Activated T-cell treated with anti-CD3 and anti-CD28 coated beads, Interleukin-2, amount 50 U/mL, for 72 hours (primary cell): ENCODE measurements at places on chromosomes 6 and 20. TPM values are rescaled to one million over a fixed set of nuclear protein-coding genes. Genes with fewer than 3 reads are reported as not detected.

SOBP gene
- total RNA-seq, result 0.91 TPM

HSPA12B gene
- total RNA-seq, result not detected

SMOC2 gene
- not detected for total RNA-seq

ARID1B gene
- 62.9 TPM for total RNA-seq

SOX4 gene
- 3.5 TPM for total RNA-seq

SLC52A3 gene
- not detected for total RNA-seq

TMEM244 gene
- not detected for total RNA-seq

ENPP5 gene
- 0.16 TPM for total RNA-seq

SLPI gene
- total RNA-seq, result not detected

YTHDF1 gene
- total RNA-seq, result 39.1 TPM

NKX2-2 gene
- total RNA-seq, result not detected

DEF6 gene
- 127 TPM for total RNA-seq

RHAG gene
- total RNA-seq, result not detected

- no peak overlapping the region for H3K27ac ChIP-seq
- no peak overlapping the region for H3K4me3 ChIP-seq
- H3K36me3 ChIP-seq, result no peaks in the 10 kb centered on the region
- no peaks in the 10 kb centered on the region for H3K4me1 ChIP-seq
- no peak for DNase-seq
- H3K27me3 ChIP-seq, result no peaks in the 10 kb centered on the region
Observed at GRCh38 chr6:101722991-101723579, 329.6 kb downstream of the GRIK2 start.

GRCh38 chr20:41654884-41655283 is 36.7 kb upstream of the CHD6 start:
- DNase-seq, result no peak
- H3K36me3 ChIP-seq, result no peaks in the 10 kb centered on the region
- H3K27ac ChIP-seq, result no peak overlapping the region
- no peak overlapping the region for H3K4me3 ChIP-seq
- H3K27me3 ChIP-seq, result peaks cover 18% of the 10 kb centered on the region

- H3K4me1 ChIP-seq, result no peaks in the 10 kb centered on the region
- H3K27ac ChIP-seq, result no peak overlapping the region
- H3K36me3 ChIP-seq, result no peaks in the 10 kb centered on the region
- no peaks in the 10 kb centered on the region for H3K27me3 ChIP-seq
- H3K4me3 ChIP-seq, result no peak overlapping the region
Observed at GRCh38 chr20:7722564-7722963, 217.7 kb downstream of the HAO1 start.

GRCh38 chr6:133809406-133809805 is 79.5 kb upstream of the TCF21 start:
- no peak for DNase-seq
- H3K27me3 ChIP-seq, result peaks cover 42% of the 10 kb centered on the region
- no peak overlapping the region for H3K27ac ChIP-seq

DNA sequence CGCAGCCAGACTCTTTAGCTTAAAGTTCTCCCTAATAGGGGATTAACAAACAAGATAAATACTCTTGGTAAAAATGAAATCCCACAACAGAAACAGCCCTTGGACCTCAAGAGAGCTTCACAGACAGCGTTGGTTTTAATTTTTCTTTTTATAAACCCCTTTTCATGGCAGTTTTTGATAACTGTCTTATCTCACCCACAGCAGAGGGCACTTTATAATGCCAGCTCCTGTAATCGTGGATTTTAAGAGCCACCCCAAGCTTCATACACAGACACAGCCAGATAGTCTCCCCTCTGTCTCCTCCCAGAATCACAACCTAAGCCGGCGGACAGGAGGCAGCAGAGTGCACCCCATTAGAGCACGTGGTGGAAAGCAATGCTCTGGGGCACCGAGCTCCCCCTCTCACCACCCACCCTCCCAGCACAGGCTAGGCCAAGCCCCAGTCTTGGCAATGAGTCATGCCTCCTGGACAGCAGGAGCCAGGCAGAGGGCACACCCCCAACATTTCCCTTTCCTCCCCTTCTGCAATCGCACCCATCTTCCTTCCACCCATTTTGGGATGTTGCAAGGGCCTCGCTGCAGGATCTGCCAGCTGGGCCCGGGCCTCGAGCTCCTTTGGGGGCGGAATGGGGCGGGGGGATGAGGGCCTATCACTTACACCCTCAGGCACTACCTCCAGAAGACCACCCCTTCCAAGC is 2.4 kb downstream of the JAG1 start:
- no peaks in the 10 kb centered on the region for H3K36me3 ChIP-seq

GRCh38 chr20:57698116-57698866 is 11.5 kb downstream of the PMEPA1 start:
- peaks cover 49% of the 10 kb centered on the region for H3K4me1 ChIP-seq
- H3K36me3 ChIP-seq, result no peaks in the 10 kb centered on the region
- peak; percentile 88 for DNase-seq
- peak overlapping the region; percentile 68 for H3K27ac ChIP-seq
- peaks cover 5% of the 10 kb centered on the region for H3K27me3 ChIP-seq

- H3K36me3 ChIP-seq, result peaks cover 5% of the 10 kb centered on the region
- H3K27me3 ChIP-seq, result no peaks in the 10 kb centered on the region
- no peak for DNase-seq
- H3K4me3 ChIP-seq, result no peak overlapping the region
Observed at GRCh38 chr6:119285908-119286625, 63.5 kb downstream of the MAN1A1 start.

DNA sequence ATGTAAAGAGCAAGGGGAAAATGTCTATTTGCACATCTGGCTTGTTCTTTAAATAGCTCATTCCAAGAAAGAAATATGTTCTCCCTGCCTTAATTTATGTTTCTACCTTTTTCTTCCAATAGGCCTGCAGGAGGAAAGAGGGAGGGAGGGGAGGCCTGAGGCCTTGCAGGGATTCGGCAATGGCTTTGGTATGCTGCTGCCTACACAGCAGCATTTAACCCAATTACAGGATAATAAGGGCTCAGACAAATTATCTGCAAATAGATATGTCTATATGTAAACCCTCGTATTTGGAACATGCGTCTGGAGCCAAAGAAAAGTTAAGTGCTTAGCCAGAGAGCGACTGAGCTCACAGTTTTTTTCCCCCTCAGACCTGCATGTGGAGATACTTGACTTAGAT is 277.2 kb downstream of the CDC5L start:
- no peak overlapping the region for H3K4me3 ChIP-seq
- no peaks in the 10 kb centered on the region for H3K27me3 ChIP-seq
- peaks cover 8% of the 10 kb centered on the region for H3K4me1 ChIP-seq
- H3K36me3 ChIP-seq, result no peaks in the 10 kb centered on the region
- no peak for DNase-seq

- peaks cover 51% of the 10 kb centered on the region for H3K4me1 ChIP-seq
- H3K27ac ChIP-seq, result no peak overlapping the region
- no peak for DNase-seq
- peaks cover 6% of the 10 kb centered on the region for H3K36me3 ChIP-seq
Observed at GRCh38 chr20:41567615-41568014, 50.6 kb downstream of the CHD6 start.

GRCh38 chr6:109118871-109119354 is 23.6 kb downstream of the CEP57L1 start:
- H3K4me3 ChIP-seq, result no peak overlapping the region
- DNase-seq, result no peak
- no peaks in the 10 kb centered on the region for H3K36me3 ChIP-seq
- no peaks in the 10 kb centered on the region for H3K27me3 ChIP-seq
- H3K27ac ChIP-seq, result no peak overlapping the region

GRCh38 chr6:158573542-158573931 is 13.6 kb downstream of the TMEM181 start:
- no peak for DNase-seq
- no peak overlapping the region for H3K4me3 ChIP-seq
- no peak overlapping the region for H3K27ac ChIP-seq
- peaks cover 4% of the 10 kb centered on the region for H3K36me3 ChIP-seq

GRCh38 chr6:85456782-85457181 is 6.9 kb downstream of the NT5E start:
- H3K4me1 ChIP-seq, result peaks cover 95% of the 10 kb centered on the region
- no peak overlapping the region for H3K27ac ChIP-seq
- no peak for DNase-seq

DNA sequence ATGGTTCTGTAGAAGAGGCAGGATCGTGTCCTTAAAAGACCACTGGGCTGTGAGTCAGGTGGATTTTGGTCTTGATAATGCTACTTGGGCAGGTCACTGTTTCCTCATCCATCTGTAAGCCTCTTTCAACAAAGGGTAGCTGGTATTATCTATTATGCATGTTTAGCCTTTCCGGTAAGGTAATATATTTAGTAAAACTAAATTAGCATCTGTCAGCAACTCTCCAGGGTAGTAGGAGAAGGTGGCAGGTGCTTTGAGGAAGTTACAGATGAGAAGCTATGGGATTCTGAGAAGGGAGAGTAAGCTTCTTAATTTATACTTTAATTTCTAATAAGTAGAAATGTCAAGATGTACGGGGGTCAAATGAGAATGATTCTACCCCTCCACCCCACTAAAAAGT is 86.9 kb upstream of the TGM3 start:
- H3K27me3 ChIP-seq, result no peaks in the 10 kb centered on the region
- no peak for DNase-seq
- no peak overlapping the region for H3K4me3 ChIP-seq
- no peak overlapping the region for H3K27ac ChIP-seq
- H3K36me3 ChIP-seq, result no peaks in the 10 kb centered on the region

- no peaks in the 10 kb centered on the region for H3K36me3 ChIP-seq
- no peak for DNase-seq
- H3K27ac ChIP-seq, result no peak overlapping the region
- no peaks in the 10 kb centered on the region for H3K4me1 ChIP-seq
- H3K4me3 ChIP-seq, result no peak overlapping the region
Observed at GRCh38 chr20:14561741-14562221, 224.4 kb upstream of the FLRT3 start.

DNA sequence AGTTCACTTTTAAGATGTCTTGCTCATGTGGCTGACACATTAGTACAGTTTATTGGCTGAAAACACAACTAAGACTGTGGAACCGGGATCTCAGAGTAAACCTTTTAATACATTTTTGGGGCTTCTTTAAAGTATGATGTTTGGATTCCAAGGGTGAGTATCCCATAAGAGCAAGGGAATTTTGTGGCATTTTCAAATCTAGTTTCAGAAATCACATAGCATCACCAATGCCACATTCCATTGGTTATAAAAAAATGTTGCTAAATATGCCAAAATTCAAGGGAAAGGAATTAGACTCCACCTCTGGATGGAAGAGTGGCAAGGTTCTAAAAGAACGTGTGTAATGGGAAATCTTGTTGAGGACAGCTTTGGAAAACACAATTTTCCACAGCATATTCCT is 338.6 kb downstream of the COL12A1 start:
- H3K4me1 ChIP-seq, result no peaks in the 10 kb centered on the region
- no peak for DNase-seq
- no peak overlapping the region for H3K27ac ChIP-seq
- no peaks in the 10 kb centered on the region for H3K27me3 ChIP-seq

DNA sequence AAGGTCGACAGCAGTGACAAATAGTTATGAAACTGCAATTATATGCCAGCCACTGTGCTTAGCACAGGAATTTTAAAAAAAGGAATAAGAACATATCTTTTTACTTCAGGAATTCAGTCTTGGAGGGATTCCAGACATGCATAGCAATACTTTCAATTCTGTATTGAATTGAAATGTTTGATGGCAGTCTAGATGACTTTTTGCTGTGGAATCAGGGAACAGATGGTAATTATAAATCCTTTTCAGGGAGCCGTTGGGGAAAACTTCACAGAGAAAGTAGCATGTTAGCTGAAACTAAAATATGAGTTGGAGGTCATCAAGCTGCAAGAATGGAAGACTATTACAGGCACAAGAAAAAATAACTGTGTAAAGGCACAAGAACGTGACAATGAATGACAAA is 74.8 kb downstream of the IMPG1 start:
- no peaks in the 10 kb centered on the region for H3K4me1 ChIP-seq
- no peak overlapping the region for H3K4me3 ChIP-seq
- H3K27ac ChIP-seq, result no peak overlapping the region
- no peaks in the 10 kb centered on the region for H3K36me3 ChIP-seq
- no peak for DNase-seq

DNA sequence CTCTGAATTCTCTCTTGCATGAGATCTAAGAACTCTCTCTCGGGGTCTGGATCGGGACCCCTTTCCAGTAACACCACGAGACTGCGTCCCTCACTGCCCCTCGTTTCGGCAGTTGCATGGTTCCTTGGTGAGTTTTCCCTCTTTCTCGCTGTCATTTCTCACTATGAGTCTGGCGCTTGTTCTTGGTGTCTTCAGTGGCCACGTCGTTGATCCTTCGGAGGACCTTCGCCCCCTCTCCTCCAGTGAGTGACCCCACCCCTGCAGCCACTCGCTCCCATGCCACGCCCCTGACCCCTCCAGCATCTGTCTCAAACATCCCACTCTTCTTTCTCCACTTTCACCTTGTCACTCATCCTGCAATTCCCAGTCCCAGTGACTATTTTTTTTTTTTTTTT is 23.0 kb downstream of the SYNJ2 start:
- DNase-seq, result no peak
- H3K4me1 ChIP-seq, result peaks cover 80% of the 10 kb centered on the region
- H3K4me3 ChIP-seq, result no peak overlapping the region

DNA sequence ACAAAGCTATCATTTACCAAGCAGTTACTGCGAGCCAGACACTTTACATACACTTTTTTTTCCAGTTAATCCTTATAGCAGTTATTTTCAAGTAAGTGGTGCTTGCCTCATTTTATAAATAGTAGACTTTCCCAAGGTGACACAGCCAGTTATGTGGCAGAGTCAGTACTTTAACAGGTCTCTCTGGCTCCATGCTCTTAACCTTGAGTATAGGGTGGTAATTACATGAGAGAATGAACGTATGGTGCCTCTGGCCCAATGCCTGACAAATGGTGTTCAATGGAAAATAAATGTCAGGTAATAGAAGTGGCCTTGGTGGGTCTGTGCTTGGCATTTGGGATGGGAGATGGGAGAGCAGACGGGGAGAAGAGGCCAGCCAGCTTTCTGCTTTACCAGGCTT is 316.3 kb downstream of the SLC35F1 start:
- H3K27me3 ChIP-seq, result peaks cover 14% of the 10 kb centered on the region
- no peak overlapping the region for H3K4me3 ChIP-seq
- DNase-seq, result no peak
- no peaks in the 10 kb centered on the region for H3K4me1 ChIP-seq
- no peak overlapping the region for H3K27ac ChIP-seq

GRCh38 chr6:120954111-120954510 is 380.2 kb downstream of the TBC1D32 start:
- H3K4me1 ChIP-seq, result no peaks in the 10 kb centered on the region
- no peaks in the 10 kb centered on the region for H3K36me3 ChIP-seq
- no peak overlapping the region for H3K4me3 ChIP-seq
- no peaks in the 10 kb centered on the region for H3K27me3 ChIP-seq

GRCh38 chr6:48027704-48028435 is 83.1 kb downstream of the PTCHD4 start:
- peaks cover 6% of the 10 kb centered on the region for H3K27me3 ChIP-seq
- H3K27ac ChIP-seq, result no peak overlapping the region
- no peak for DNase-seq
- peaks cover 6% of the 10 kb centered on the region for H3K4me1 ChIP-seq
- H3K36me3 ChIP-seq, result no peaks in the 10 kb centered on the region

DNA sequence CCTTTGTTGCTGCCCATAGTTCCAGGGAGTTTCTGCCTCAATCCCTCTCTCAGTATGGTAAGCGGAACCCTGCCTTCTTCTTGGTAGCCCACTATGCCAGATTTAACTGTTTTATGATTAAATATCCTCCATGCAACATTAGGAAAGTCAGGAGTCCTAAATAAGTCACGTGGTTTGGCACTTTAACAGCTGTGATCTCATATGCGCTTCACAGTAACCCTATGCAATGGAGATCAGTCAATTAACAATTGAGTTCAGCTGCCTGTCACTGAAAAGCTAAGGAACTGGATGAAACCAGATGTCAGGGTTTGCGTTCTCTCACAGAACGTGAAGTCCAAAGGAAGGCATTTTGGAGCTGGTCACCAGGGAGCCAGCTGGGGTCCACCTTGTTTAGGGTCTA is 81.6 kb downstream of the PSMB1 start:
- peaks cover 13% of the 10 kb centered on the region for H3K27me3 ChIP-seq
- H3K27ac ChIP-seq, result no peak overlapping the region
- peaks cover 3% of the 10 kb centered on the region for H3K36me3 ChIP-seq
- no peak for DNase-seq
- H3K4me3 ChIP-seq, result no peak overlapping the region
- H3K4me1 ChIP-seq, result no peaks in the 10 kb centered on the region
